SK-N-SH (cell line): ENCODE measurements at places on chromosomes 5 and 9. TPM values are rescaled to one million over a fixed set of nuclear protein-coding genes. Genes with fewer than 3 reads are reported as not detected.

The CDKN2A gene
- 34.1 and 41.4 TPM in 2 replicates for polyA plus RNA-seq

The SPATA31A3 gene
- not detected in 2 replicates for polyA plus RNA-seq

The DCTN4 gene
- 22.8 and 30.5 TPM in 2 replicates for polyA plus RNA-seq

The FUBP3 gene
- 55.1 and 58.3 TPM in 2 replicates for polyA plus RNA-seq

The WDR38 gene
- polyA plus RNA-seq = not detected in 2 replicates

The IRGM gene
- polyA plus RNA-seq = 0.13 and 0.19 TPM in 2 replicates

The FAXDC2 gene
- polyA plus RNA-seq = 6.0 and 8.4 TPM in 2 replicates

DNA sequence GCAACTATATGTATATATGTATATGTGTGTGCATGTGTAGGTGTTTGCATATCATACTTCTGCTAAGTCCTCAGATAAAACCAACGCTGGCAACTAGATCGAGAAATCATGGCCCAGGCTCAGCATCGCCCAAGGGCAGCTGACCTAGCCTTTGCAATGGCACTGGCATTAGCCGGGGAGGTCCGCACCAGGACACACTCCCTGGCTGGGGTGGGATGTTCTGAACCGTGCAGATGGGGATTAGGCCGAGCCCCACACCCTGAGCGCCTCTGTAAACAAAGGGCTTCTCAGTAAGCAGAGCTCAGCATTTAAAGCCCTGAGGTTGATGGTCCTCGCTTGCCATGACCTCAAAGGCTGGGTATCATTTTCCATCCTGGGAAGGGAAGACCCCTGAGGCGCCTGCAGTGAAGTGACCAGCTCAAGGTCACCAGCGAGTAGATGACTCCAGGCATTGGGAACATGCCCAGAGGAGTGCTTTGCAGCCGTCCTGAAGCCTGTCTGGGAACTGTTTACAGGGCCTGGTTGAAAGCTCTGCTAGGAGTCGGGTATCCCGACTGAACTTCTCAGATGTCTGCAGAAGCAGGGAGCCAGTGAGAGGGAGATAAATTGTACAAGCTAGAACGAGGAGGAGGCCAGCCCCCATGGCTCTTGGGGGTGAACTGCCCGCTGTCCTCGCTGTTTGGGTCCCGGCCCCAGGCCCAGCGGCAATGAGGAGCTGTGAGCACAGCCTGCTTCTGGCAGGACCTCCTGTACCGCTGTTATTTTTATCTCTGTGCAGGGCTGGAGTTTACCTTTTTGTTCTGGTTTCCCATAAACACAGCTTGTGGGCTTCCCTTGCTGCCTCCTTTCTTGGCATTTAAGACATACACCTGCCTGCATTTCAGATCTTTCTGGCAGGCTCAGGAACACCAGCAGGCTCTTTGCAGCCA, 18.4 kb downstream of the GADD45G start:
- DNase-seq = no peak

- no peak for DNase-seq
Observed at GRCh38 chr9:27369591-27369990, 72.6 kb upstream of the EQTN start.

DNA sequence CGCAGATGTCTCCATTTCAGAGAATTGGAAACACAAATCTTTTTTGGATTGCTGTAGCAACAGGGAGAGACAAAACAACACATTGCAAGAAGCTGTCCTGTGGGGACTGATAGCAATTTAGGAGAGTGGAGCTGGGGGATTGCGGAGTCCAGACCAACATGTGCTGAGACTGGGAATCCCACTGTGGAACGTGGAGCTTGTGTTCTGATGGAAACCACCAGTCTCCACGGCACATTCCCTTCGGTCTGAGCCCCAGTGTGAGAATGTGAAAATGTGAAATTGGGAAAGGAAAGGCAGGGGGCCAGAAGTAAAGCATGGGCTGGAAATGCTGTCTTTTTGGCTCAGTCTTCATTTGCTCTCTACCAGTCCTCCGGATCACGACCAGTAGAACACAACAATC, 348.8 kb upstream of the TNC start:
- DNase-seq = no peak

GRCh38 chr5:16654647-16655334, 38.0 kb upstream of the RETREG1 start:
- DNase-seq = no peak

DNA sequence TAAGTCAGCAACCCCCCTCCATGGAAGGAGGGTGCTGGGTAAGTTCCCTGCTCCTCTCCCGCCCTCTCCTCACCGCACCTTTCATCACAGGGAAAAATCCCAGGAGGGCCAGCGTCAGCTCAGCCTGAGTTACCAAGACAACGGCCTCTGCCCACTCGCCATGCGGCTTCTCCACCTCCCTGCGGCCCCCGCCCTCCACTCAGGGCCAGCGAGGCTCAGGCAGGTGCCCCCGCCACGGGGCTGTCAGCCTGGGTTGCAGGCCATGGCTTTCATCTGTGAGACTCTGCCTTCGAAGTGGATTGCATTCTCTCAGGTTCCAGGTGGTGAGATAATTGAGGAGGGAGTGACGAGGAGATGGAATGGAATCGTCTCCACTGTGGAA, 27.2 kb upstream of the LAMC3 start:
- no peak for DNase-seq

DNA sequence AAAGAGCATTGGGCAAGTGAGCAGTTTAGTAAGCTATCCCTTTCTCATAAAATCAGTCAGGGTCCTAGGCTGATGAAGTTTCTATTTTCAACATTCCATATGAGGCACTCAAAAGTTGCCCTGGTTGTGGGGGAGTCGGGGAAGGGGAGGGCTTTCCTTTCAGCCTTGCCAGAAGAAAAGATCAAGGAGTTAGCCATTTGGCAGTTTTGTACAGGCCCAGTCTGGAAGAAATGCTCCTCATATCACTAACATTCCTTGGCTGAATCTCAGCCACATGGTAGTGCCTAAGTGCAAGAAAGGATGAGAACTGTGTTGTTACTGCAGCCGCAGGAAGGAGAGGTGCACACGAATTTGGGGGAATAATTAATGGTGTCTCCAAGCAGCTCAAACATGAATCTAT, 60.8 kb downstream of the ZNF474 start:
- DNase-seq = no peak

DNA sequence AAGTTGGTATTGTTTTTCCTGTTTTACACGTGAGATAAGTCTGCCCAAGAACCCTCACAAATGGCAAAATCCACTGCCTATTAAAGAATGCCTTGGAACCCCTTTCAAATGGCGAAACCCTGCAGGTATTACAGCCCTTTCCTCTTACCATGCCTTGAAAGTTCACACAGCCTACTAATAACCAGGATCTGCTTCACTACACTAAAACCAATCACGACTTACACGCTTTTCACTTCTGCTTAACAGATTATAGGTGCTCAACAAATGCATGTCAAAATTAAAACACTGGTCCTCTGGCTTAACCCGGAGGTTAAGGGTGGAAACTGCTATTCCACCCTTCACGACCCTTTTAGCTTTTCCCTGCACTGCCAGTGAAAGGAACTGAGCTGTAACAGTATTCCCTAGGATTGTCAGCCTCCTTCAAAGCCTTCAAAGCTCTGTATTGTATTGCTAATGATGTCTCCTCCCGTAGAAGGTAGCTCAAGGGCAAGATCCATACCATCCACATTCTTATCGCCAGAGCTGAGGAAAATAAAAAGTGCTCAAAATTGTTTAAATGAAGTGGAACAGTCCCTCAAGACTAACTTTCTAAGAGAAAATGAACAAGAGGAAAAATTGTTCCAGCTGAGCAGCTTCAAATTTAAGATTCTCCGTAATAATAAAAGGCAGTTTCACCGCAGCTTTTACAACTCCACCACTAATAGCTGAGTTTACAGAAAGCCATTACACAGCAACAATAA, 997 bp downstream of the AUH start:
- DNase-seq = no peak

DNA sequence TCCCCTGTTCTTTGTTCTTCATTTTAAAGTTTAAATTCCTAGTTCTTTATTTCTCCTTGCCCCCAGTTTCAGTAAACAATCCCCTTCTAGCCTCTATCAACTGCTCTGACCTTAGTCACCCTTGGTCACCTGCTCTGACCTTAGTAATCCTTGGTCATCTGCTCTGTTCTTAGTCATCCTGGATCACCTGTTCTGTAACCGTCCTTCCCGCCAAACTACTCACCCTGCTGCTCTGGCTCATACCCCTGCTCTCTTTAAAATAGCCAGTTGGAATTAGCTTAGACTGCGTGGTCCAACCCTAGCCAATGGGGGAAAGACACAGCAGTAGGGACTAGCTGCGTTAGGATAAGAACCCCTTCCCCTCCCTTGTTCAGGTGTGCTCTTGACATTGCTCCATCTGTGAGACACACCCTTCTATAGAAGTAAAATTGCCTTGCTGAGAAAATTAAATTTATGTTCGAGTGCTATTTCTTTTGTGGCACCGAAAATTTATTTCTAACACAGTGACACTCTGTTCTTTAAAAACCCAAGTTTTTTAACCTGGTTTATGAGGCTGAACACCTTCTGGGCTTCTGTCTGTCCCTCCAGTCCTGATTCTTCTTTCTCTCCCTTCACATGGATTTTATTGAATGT, 3.8 kb downstream of the PRRC1 start:
- no peak for DNase-seq

- no peak for DNase-seq
Observed at GRCh38 chr5:107486489-107486888, 184.2 kb downstream of the EFNA5 start.

- DNase-seq = no peak
Observed at GRCh38 chr9:36053971-36054370, 17.3 kb downstream of the RECK start.

GRCh38 chr9:106417685-106418084, 445.3 kb upstream of the ZNF462 start:
- no peak for DNase-seq

DNA sequence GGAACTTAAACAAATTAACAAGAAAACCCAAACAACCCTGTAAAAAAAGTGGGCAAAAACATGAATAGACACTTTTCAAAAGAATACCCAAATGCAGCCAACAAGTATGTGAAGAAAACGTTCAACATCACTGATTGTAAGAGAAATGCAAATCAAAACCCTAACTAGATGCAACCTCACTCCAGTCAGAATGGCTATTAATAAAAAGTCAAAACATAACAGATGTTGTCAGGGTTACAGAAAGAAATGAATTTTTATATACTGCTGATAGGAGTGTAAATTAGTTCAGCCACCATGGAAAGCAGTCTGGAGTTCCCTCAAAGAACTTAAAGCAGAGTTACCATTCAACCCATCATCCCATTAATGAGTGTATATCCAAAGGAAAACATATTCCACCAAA, 479.0 kb downstream of the MTRR start:
- DNase-seq = no peak

GRCh38 chr9:31210978-31211570, 1173.4 kb upstream of the ACO1 start:
- no peak for DNase-seq

- no peak for DNase-seq
Observed at GRCh38 chr5:55584398-55585205, 49.8 kb upstream of the PLPP1 start.

DNA sequence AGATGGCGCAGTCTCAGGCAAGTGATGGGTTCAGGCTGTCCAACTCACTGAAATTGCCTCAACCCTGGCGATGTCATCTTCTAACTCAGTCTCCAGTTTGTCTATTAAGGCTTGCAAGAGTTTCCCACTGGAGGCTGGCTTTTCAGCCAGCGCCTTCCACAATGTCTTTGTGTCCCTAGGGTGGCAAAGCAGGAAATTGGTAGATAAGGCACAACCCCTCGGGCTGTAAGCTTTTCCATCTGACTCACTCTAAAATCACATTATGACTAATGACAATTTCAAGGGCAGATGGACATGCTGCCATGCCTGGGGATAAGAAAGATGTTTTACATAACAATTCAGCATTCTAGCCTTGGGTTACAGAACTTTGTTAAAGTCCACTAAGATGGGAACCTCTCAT, 61.9 kb downstream of the MROH2B start:
- DNase-seq = peak; percentile 17

GRCh38 chr9:3001311-3001710, 157.4 kb upstream of the PUM3 start:
- no peak for DNase-seq

DNA sequence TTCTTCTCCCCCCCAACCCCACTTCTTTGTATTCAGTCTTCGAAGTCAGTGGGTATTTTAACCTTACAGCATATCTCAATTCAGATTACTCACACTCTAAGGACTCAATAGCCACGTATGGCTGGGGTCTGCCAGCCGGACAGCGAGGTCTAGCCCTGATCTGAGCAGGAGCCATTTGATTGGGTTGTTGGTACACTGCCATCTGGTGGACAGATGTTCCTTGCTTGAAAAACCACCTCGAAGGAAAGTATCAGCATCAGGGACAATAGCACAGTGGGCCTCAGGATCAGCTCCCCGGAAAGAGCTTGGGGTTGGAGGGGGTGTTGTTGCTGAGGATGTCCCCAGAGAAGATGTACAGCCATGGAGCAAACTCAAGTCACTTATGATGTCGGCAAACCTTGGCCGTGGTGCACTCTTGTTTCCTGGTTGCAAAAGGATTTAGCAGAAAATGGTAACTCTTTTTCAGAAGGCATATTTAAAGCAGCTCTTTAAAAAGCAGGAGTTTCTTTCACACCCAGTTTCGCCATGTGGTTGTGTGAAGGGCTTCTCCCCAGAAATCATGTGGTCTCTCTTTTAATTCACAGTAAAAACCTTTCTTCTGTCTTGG, 31.7 kb upstream of the KCNMB1 start:
- peak; percentile 77 for DNase-seq

DNA sequence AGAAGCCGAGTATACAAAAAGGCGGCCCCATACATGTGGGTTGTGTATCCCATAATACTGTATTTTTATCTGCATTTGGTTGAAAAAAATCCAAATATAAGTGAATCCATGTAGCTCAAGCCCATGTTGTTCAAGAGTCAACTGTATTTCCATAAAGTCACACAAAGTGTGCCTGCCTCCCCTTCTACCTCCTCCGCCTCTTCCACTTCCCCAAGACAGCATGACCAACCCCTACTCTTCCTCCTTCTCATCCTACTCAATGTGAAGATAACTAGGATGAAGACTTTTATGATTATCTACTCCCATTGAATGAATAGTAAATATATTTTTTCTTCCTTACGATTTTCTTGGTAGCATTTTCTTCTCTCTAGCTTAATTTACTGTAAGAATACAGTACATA, 92.7 kb downstream of the RFX3 start:
- DNase-seq = no peak

- DNase-seq = no peak
Observed at GRCh38 chr5:133683646-133684596, 71.6 kb upstream of the FSTL4 start.

DNA sequence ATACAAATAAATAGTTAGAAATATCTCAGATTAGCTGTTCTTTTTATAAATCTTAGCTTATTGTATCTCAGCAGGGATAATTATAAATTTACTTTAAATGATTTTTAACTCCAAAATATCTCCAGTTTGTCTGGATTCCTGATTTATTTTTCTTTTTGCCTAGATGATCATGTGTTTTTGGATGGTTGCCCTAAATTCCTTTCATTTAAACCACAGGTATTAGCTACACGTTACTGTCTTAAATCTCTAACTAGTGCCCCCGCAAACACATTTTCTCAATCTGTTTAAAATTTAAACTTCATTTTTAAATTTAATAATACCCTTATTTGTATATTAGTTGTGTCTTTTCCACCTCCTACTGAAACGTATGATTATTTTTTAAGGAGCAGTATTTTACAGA, 5.6 kb downstream of the FER start:
- no peak for DNase-seq

GRCh38 chr9:15146268-15146700, 160.7 kb downstream of the TTC39B start:
- DNase-seq = no peak

GRCh38 chr5:131997026-131997726, 14.3 kb downstream of the ACSL6 start:
- no peak for DNase-seq

GRCh38 chr5:13910201-13910600, 34.3 kb downstream of the DNAH5 start:
- DNase-seq = no peak

- DNase-seq = peak; percentile 19
Observed at GRCh38 chr9:98380065-98380681, 124.7 kb upstream of the TBC1D2 start.
